IMR-90 (cell line): ENCODE measurements at places on chromosomes 11 and 22. TPM values are rescaled to one million over a fixed set of nuclear protein-coding genes. Genes with fewer than 3 reads are reported as not detected.

GRCh38 chr11:118202599-118203422 is 22.0 kb downstream of the JAML start:
- no peak for DNase-seq

DNA sequence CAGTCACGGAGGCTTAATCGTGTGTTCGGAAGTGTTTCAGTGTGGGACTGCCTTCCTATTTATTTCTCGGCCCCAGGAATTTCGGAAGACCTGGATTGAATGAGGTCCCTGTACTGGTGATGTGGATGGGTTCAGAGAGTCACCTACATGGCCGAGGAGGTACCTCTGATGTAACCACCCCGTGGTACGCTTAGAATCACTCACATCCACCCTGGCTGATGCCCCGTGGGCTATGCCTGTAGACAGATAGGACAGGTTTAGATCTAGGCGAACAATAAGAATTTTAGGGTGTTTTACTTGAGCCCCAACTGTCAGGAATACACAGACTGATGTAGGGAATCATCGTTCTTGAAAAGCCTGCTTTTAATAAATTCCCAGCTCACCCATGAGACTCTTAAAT is 2.0 kb downstream of the MPPED1 start:
- DNase-seq = no peak

GRCh38 chr11:62241095-62241494 is 944 bp upstream of the SCGB1D2 start:
- DNase-seq = no peak

DNA sequence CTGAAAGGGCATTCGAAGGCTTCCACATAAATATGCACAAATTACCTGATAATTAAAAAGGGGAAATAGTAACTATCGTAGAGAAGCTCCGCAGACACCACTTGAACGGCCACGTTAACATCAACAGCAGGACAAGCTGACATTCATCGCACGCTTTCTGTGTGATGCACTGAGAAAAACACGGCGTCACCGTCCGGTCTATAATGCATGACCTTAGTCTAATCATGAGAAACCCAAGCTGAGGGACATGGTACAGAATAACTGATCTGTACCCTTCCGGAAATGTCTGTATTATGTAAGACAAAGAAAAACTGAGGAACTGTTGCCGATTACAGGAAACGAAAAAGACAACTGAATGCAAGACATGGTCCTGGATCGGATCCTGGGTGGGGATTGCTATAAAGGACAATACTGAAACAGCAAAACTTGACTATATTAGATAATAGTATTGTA is 678 bp upstream of the RANGAP1 start:
- DNase-seq = peak; percentile 38

- no peak for DNase-seq
Observed at GRCh38 chr11:112631333-112631732, 329.9 kb upstream of the NCAM1 start.

- DNase-seq = no peak
Observed at GRCh38 chr11:116172851-116173250, 599.9 kb downstream of the BUD13 start.

- DNase-seq = no peak
Observed at GRCh38 chr22:33952776-33953175, 32.5 kb upstream of the LARGE1 start.

- DNase-seq = no peak
Observed at GRCh38 chr11:35245056-35245455, 106.1 kb downstream of the CD44 start.

DNA sequence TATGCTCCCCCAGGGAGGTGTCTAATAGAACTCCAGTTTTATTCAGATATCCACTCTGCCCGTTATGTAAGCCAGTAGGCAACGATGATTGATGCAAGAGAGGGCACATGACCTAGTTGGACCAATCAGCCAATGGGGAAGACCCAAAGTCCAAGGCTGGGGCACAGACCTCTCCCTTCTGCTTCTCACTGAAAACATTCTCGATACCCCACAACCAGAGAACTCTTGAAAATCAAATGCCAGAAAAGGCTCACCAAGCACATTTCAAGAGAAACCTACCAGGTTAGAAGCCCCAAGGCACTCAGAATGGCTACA is 7.4 kb downstream of the HIRA start:
- no peak for DNase-seq

DNA sequence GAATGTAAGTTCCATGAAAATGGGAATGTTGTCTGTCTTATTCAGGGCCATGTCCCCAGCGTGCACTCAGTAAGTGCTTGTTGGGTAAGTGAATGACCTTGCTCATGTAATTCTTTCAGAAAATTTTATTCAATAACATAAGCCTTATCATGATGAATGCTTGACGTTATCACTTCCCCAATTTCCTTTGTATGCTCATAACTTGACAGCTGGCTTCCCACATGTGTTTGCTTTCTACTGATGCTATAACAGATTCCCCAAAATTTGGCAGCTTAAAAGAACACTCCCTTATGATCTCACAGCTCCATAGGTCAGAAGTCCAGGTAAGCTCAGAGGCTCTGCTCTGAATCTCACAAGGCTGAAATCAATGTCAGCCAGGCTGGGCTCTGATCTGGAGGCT is 155.8 kb upstream of the POU2AF2 start:
- no peak for DNase-seq

DNA sequence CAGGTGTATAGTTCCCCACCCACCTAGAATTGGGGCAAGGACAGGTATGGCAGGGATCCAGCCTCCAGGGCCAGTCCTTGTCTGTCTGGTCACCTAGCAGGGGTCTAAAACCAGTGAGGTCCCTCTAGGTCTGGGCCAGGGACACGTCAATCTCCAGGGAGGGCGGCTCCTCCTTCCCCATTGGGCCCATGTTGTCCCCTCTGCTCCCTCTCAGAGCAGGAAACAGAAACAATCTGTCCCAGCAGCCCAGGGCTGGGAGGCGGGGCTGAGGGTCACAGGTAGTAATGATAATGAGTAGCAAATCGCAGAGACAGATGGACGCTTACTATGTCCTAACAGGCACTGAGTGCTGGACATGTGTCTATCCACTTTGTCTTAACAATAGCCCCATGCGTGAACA is 22.8 kb upstream of the SYT7 start:
- DNase-seq = no peak

DNA sequence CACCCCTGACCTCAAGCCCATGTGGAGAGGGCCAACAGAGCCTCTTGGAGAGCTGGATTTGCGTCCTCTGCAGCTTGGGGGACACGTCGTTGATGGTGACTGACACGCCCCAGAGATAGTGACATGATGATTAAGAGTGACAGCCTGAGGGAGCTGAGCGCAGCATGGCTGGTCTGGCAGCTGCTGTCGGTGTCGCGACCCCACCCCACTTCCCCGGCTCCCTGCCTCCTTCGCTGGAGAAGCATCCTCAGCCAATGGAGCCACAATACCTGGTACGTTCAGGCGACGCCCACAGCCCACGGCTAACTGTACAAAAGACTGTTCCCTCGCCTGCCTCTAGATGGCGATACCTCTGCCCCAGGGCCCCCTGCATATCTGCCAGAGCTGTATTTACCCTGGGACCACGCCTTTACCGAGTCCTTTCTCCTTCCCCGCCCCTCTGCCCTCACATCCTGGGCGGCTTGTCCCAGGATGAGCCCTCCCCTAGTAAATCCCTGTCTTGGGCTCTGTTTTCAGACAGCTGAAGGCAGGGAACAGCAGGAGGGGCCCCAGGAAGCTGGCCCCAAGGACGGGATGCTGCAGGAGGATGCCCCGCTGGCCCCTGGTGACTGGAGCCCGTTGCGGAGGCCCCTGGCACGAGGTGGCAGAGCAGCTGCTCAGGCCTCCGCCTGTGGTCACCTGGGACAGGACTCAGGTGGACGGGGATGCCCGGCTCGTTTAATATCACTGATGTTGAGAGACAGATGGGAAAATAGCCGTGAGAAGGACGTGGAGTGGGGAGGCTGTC is 90.6 kb downstream of the RPS6KA4 start:
- DNase-seq = peak; percentile 25

DNA sequence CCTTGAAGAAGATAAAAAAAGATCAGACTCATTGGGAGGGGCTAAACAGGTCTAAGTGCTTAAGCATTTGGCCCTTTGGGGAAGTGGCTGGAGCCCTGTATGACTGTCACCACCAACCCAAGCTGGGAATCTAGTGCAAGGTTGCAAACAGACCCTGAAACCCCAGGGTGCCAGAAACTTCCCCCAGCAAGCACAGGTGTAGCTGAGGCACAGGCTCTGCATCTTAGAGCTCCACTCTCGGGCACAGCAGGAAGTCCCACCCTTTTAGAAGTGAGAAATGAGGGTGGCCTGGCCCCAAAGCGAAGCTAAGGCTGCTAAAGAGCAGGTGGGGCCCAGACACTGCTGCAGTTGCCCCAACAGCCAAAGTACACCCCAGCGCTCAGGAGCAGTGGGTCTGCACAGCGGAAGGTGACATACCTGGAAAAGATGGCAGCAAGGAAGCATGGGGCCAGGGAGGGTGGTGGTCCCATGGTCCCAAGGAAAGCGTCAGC is 5.8 kb upstream of the KDM2A start:
- DNase-seq = no peak

GRCh38 chr11:59754494-59754858 is 700 bp upstream of the STX3 start:
- peak; percentile 3 for DNase-seq

GRCh38 chr22:29661336-29661735 is 57.9 kb downstream of the NF2 start:
- peak; percentile 58 for DNase-seq

DNA sequence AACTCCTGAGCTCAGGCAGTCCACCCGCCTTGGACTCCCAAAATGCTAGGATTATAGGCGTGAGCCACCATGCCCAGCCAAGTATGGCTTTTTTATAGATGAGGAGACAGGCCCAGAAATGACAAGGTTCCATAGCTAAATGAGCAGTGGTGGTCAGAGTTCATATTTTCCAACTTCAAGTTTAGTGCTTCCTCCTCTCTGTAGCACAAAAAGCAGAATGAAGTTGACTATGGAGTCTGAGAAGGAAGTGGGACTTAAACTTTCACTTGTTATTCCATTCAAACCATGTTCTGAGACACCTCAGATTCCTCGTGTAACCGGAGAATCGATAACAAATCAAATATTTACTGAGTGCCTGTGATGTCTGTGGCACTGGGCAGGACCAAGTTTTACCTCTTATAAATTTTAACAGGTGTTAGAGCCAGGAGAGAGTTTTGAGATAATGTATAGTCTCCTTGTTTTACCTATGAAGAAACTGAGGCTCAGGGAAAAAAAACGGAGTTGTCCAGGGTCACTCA is 3.0 kb downstream of the LIMK2 start:
- no peak for DNase-seq

GRCh38 chr11:128896356-128896755 is 5.2 kb downstream of the KCNJ5 start:
- DNase-seq = no peak

- DNase-seq = no peak
Observed at GRCh38 chr11:126105022-126105747, 42.5 kb upstream of the CDON start.

- no peak for DNase-seq
Observed at GRCh38 chr11:102108734-102109440, 1.4 kb upstream of the YAP1 start.

DNA sequence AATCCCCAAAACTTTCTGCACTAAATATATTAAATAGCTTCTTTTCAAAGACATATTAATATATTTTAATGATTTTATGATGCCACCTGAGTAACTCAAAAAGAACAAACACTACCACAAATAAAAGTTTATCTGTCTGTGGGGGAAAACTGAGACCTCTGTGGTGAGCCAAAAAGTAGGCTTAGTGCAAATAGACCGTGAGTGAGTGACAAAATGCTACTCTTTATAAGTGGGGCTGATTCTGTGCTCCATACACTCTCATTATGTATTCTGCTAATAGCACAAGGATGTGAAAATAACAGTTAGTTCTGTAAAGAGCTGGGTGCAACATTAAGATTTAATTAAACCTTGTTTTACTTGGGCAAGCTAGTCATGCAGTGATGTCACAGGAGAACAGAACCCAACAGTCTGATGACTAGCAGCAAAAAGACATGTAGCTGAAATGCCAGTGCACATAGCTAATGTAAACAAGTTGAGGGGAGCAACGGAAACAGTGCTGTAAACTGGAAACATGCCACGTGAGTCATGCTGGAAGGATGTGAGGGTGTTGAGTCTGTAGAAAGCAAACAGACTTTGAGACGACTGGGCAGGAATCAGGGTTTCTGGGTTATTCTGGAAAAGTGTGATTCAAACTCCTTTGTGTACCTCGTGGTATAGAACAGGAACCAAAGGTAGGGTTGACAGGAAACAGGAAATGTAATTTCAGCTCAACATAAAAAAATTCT is 1130.4 kb downstream of the LRRC4C start:
- peak; percentile 100 for DNase-seq

GRCh38 chr11:15228331-15228849 is 113.7 kb downstream of the INSC start:
- no peak for DNase-seq

GRCh38 chr22:20748082-20748481 is 25.8 kb upstream of the SERPIND1 start:
- no peak for DNase-seq

DNA sequence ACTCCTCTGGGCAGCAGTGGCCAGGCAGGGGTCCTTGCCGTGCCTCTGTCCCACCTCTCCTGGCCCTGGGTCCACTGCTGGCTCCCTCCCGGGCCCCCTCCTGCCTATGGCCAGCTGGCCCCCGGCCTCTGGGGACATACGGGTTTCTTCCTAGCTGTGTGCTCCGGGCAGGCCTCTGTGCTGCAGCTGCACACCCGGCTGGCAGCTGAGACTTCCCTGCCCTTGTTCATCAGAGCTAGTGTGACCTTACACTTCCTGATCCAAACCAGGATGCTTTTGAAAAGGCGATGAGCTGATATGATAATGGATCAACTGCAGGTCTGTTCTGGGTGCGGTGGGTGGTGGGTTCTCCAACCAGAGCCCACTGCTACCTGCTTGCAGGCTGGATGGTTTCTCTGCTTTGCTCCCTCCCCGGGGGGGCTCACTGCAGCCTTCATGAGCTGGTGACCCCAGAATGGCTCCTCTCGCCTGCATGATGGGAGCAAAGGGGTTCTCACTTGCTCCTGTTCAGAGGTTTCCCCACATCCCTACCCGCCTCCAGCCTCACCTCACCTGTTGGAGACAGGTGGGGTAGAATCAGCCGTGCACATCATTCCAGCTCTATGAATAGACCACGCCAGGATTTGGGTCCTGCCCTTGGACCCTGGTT is 13.3 kb downstream of the B3GAT1 start:
- DNase-seq = no peak

The DSCAML1 gene
- total RNA-seq = not detected in 2 replicates

The SCGB1C1 gene
- total RNA-seq = not detected in 2 replicates

The GRIK4 gene
- total RNA-seq = under 0.01 and 0.18 TPM in 2 replicates

The OR51B4 gene
- not detected in 2 replicates for total RNA-seq

The OR2AT4 gene
- total RNA-seq = not detected in 2 replicates

The ETS1 gene
- 56.3 and 60.3 TPM in 2 replicates for total RNA-seq

The E2F8 gene
- total RNA-seq = 1.1 TPM in 2 replicates

The MS4A3 gene
- total RNA-seq = not detected in 2 replicates

The FRMD8 gene
- 10.8 and 11.3 TPM in 2 replicates for total RNA-seq

The CASP5 gene
- not detected in 2 replicates for total RNA-seq

The OTOG gene
- total RNA-seq = not detected in 2 replicates
